Activated B cell treated with CpG ODN at 0.5 μM for 24 hours (primary cell): ENCODE measurements at places on chromosomes 2 and 18. TPM values are rescaled to one million over a fixed set of nuclear protein-coding genes. Genes with fewer than 3 reads are reported as not detected.

DNA sequence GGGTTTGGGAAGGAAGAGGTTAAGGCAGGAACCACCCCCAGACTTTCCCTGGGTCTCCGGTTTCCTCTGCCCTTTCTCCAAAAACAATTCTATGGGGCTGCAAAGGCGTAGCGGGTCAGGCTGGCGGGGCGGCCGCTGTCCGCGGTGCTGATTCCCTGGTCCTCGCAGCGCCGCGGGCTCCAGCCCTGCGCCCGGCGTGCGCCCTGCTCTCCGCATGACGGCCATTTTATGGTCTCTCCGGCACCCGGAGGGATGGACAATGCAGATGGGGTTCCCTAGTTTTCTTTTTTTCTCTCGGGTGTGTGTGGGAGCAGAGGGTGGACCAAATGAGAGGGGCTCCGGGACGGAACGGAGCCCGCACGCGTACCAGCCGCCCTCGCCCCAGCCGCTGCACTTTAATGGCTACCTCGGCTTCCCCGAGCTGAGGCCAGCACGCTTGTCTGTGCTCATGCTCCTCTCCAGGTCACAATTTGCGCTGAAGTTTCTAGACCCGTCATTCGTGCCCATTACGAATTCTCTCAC is 1.6 kb downstream of the ST8SIA3 start:
- peaks cover 56% of the 10 kb centered on the region for H3K27me3 ChIP-seq
- H3K36me3 ChIP-seq, result no peaks in the 10 kb centered on the region
- H3K27ac ChIP-seq, result no peak overlapping the region

DNA sequence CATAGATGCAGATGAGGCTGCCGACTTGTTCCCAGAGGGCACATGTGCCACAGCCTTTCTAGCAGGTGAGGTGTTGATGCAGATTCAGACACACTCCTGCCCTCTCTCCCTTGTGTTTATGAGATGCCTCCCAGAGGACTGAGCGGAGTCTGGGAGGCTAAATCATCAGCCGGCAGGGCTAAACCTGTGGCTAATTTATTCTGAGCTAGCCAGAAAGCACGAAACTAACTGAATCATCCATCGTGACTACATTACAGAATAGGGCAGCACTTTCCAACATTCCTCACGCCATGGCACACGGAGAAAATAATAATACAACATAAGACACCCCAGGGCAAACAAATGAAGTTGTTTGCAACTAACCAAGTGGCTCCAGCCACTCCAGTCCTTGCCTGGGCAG is 101.7 kb upstream of the FZD7 start:
- no peaks in the 10 kb centered on the region for H3K4me1 ChIP-seq
- peaks cover 14% of the 10 kb centered on the region for H3K27me3 ChIP-seq
- DNase-seq, result no peak
- no peaks in the 10 kb centered on the region for H3K36me3 ChIP-seq

- peaks cover 13% of the 10 kb centered on the region for H3K4me1 ChIP-seq
- H3K27ac ChIP-seq, result no peak overlapping the region
- no peak overlapping the region for H3K4me3 ChIP-seq
- H3K36me3 ChIP-seq, result peaks cover 51% of the 10 kb centered on the region
- no peaks in the 10 kb centered on the region for H3K27me3 ChIP-seq
Observed at GRCh38 chr18:79919089-79919488, 32.4 kb downstream of the SLC66A2 start.

DNA sequence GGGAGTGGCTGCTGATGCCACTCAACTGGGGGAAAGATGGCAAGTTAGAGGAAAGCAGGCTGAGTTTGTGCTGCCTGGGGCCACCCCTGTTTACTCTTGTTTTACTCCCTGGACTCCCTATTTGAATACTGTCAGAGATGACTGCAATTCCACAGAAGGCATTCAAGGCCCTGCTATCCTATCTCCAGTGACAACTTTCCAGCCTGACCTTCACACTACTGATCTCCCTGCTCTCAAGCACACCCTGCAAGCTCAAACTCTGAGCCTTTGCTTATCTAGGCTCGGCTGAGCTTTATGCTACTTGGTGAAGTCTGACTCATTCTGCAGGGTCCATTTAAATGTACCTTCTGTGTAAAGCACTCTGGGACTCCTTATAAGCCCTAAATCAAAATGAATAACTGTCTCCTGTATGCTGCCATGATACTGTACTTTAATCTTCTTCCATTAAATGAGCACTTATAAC is 39.3 kb upstream of the DSG1 start:
- H3K4me3 ChIP-seq, result no peak overlapping the region
- H3K4me1 ChIP-seq, result no peaks in the 10 kb centered on the region
- no peaks in the 10 kb centered on the region for H3K27me3 ChIP-seq
- H3K36me3 ChIP-seq, result no peaks in the 10 kb centered on the region
- no peak for DNase-seq

GRCh38 chr2:106366204-106366885 is 101.9 kb downstream of the RGPD3 start:
- no peak for DNase-seq
- no peaks in the 10 kb centered on the region for H3K36me3 ChIP-seq
- no peak overlapping the region for H3K4me3 ChIP-seq
- no peaks in the 10 kb centered on the region for H3K27me3 ChIP-seq
- H3K27ac ChIP-seq, result no peak overlapping the region

DNA sequence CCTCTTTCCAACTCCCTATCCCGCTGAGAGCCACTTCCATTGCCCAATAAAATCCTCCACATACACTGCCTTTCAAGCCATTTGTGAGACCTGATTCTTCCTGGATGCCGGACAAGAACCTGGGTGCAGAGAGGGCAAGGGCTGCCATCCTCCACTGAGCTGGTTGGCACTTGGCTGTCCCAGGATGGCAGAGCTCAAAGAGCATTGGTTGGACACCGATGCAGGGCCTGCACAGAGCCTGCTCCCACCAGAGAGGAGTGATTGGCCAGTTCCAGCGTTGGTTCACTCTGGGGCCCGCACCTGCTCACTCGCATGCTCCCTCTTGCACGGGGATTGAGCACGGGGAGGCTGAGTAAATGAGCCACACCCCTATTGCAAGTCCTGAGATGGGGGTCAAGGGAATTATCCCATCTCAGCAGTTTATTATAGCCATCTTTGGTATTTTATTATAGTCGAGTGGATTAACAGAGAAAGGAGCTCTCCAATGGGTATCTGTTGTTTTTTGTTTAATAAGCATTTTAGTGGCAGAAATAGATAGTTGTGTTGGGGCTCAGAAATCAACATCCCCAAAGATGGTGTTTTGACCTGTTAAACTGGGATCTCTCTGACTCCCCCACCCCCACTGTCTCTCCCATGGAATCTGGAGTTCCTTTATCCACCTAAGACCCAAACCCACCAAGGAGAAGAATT is 19.8 kb upstream of the MGAT4A start:
- no peak for DNase-seq
- H3K27ac ChIP-seq, result no peak overlapping the region
- H3K36me3 ChIP-seq, result no peaks in the 10 kb centered on the region
- H3K4me3 ChIP-seq, result no peak overlapping the region

DNA sequence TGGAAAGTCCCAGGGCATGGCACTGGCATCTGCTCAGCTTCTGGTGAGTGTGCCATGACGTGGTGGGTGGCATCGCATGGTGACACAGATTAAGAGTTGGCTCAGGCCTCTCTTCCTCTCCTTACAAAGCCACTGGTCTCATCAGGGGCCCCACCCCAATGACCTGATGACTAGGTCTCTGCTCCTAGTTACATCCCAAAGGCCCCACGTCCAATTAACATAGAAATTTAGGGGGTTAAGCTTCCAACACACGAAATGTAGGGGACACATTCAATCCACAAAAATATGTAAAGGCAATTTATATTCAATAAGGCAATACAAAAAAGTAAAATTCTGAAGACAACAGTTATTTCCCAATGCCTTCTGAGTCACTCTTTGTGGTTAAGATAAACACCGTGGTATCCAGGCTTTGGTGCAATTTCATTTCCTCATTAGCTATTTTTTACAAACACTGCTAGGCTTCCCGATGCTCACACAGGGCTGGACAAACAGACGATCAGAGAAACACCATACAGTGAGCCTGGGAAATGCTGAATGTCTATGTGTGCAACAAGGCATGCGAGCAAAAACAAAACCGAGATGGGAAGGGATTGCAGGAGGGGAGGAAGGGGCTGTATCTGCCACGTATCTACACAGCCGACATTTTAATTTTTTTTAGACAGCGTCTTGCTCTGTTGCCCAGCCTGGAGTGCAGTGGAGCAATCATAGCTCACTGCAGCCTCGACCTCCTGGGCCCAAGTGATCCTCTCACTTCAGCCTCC is 67.2 kb downstream of the MBP start:
- H3K27ac ChIP-seq, result peak overlapping the region; percentile 94
- H3K4me1 ChIP-seq, result peaks cover 100% of the 10 kb centered on the region
- DNase-seq, result no peak
- H3K4me3 ChIP-seq, result peak overlapping the region; percentile 39
- H3K27me3 ChIP-seq, result no peaks in the 10 kb centered on the region

- H3K27ac ChIP-seq, result no peak overlapping the region
- H3K4me1 ChIP-seq, result no peaks in the 10 kb centered on the region
- peaks cover 4% of the 10 kb centered on the region for H3K27me3 ChIP-seq
- no peaks in the 10 kb centered on the region for H3K36me3 ChIP-seq
Observed at GRCh38 chr18:47492691-47493090, 241.2 kb upstream of the SKOR2 start.

- no peak overlapping the region for H3K27ac ChIP-seq
- H3K4me1 ChIP-seq, result no peaks in the 10 kb centered on the region
- no peaks in the 10 kb centered on the region for H3K36me3 ChIP-seq
- H3K4me3 ChIP-seq, result no peak overlapping the region
- no peaks in the 10 kb centered on the region for H3K27me3 ChIP-seq
Observed at GRCh38 chr2:189258616-189259365, 79.2 kb upstream of the COL5A2 start.

- H3K4me1 ChIP-seq, result no peaks in the 10 kb centered on the region
- H3K27me3 ChIP-seq, result no peaks in the 10 kb centered on the region
- no peak overlapping the region for H3K27ac ChIP-seq
- H3K36me3 ChIP-seq, result no peaks in the 10 kb centered on the region
Observed at GRCh38 chr2:158079672-158080071, 22.0 kb upstream of the UPP2 start.

DNA sequence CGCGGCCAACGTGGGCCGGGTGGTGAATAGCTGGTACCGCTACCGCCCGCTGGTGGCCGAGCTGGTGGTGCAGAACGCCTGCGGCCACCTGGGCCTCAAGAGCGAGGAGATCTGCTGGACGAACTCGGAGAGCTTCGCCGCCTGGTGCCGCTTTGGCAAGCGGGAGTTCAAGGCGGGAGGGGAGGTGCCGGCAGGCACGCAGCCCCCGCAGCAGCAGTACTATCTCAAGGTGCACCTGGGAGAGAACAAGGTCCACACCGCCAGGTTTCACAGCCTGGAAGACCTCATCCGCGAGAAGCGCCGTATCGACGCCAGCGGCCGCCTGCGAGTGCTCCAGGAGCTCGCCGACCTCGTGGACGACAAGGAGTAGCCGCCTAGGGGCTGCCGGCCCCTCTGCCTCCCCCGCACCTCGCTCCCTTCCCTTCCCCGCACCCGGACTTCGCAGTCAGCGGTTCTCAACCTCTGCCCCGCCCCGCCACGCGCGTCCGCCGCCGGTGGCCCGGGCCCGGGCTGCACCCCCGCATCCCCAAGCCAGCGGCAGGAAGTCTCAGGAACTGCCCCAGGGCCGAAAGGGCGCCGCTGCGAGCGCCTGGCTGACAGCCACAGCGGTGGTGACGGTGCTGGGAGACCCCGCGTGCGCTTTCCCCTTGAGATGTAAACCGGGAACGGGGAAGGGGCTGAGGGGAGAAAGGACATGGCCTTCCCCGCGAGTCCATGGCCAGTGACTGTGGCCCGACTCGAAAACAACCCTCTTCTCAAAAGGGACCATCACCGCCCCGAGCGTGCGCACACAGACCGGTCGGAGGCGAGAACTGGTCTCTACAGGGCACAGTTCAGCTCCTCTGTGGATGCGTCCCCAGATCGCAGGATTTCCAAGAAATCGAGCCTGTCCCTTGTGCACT is 2.2 kb downstream of the LRATD1 start:
- no peak overlapping the region for H3K27ac ChIP-seq
- H3K4me1 ChIP-seq, result no peaks in the 10 kb centered on the region
- peaks cover 37% of the 10 kb centered on the region for H3K27me3 ChIP-seq

- no peaks in the 10 kb centered on the region for H3K27me3 ChIP-seq
- H3K36me3 ChIP-seq, result no peaks in the 10 kb centered on the region
- no peaks in the 10 kb centered on the region for H3K4me1 ChIP-seq
- H3K4me3 ChIP-seq, result no peak overlapping the region
- DNase-seq, result no peak
Observed at GRCh38 chr2:186099826-186100225, 361.2 kb downstream of the FSIP2 start.

GRCh38 chr18:49693717-49694005 is 119.7 kb downstream of the ACAA2 start:
- H3K27ac ChIP-seq, result no peak overlapping the region
- H3K4me3 ChIP-seq, result no peak overlapping the region
- peaks cover 11% of the 10 kb centered on the region for H3K27me3 ChIP-seq
- no peak for DNase-seq
- no peaks in the 10 kb centered on the region for H3K36me3 ChIP-seq
- H3K4me1 ChIP-seq, result no peaks in the 10 kb centered on the region

GRCh38 chr2:26144031-26144430 is 28.9 kb upstream of the GAREM2 start:
- no peak overlapping the region for H3K27ac ChIP-seq
- H3K27me3 ChIP-seq, result peaks cover 4% of the 10 kb centered on the region
- no peaks in the 10 kb centered on the region for H3K36me3 ChIP-seq
- no peak overlapping the region for H3K4me3 ChIP-seq
- no peak for DNase-seq

DNA sequence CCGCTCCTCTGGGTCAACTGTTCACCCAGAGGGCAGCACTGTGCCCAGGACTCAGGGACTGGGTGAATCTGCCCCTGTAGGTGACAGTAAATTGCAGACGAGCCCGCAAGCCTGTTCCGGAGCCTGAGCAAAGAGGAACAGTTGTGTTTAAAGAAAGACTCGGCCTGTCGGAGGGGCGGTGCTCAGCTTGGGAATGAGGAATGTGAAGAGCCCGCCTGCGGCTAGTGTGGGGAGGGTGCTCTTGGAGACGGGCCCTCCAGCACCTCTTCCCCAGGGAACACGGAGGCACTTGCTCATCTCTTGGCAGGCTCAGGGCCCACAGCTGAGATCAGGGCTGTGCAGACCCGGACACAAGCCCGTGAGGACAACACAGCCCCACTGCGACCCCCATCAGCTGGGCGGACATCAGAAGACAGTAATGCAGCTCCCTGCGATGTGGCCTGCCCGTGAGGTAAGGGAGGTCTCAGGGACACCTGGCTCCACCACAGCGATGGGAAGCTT is 299.0 kb downstream of the NDUFA10 start:
- H3K36me3 ChIP-seq, result no peaks in the 10 kb centered on the region
- H3K4me3 ChIP-seq, result no peak overlapping the region
- no peaks in the 10 kb centered on the region for H3K4me1 ChIP-seq
- H3K27me3 ChIP-seq, result no peaks in the 10 kb centered on the region

ASIC4 gene
- total RNA-seq, result 0.15 TPM in 1 of 2 replicates, not detected in the other

TMEM37 gene
- 0.37 and 0.51 TPM in 2 replicates for total RNA-seq

NYAP2 gene
- total RNA-seq, result 0.07 TPM in 1 of 2 replicates, not detected in the other

TNFAIP6 gene
- 0.29 TPM in 1 of 2 replicates, not detected in the other for total RNA-seq

SESTD1 gene
- total RNA-seq, result 49.2 and 49.6 TPM in 2 replicates

GALR1 gene
- total RNA-seq, result not detected in 2 replicates

CYBRD1 gene
- 0.32 and 0.33 TPM in 2 replicates for total RNA-seq

NAB1 gene
- 26.9 and 31.3 TPM in 2 replicates for total RNA-seq

DPY30 gene
- 36.2 and 37.6 TPM in 2 replicates for total RNA-seq

LYG1 gene
- 1.5 and 1.9 TPM in 2 replicates for total RNA-seq

ALPI gene
- not detected in 2 replicates for total RNA-seq
